ENCODE measurements at places on chromosomes 11 and 22.
A peak's percentile ranks its signal among the peaks of the same experiment; 100 is the strongest.

DNA sequence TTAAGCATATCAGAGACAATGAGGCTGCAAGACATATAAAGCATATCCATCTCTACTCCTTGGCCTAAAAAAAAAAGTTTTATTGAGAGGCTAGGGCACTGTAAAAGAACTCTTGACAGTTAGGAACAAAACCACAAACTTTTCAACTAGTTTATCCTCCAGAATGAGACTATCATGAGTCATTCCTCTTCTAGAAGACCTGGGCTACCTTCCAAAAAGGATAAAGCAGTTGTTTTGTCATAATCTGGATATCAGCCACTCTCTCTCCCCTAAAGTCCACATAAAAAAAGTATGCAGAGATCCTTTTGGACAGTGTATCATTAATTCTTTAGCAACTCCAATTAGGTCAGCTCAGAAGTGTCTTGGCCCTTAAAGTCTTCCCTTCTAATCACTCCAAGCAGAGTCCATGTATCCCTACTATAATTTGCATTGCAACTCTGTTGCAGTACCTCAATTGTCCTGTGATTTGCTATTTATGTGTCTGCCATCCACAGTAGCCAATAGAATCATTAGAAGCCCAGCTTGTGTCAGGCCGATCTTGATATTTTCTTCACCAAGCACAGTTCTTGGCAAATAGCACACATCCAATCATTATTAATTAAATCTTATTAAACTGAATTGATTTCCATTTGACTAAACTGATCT is 10.4 kb downstream of the OR51T1 start:
- DNase-seq = peak; percentile 75

DNA sequence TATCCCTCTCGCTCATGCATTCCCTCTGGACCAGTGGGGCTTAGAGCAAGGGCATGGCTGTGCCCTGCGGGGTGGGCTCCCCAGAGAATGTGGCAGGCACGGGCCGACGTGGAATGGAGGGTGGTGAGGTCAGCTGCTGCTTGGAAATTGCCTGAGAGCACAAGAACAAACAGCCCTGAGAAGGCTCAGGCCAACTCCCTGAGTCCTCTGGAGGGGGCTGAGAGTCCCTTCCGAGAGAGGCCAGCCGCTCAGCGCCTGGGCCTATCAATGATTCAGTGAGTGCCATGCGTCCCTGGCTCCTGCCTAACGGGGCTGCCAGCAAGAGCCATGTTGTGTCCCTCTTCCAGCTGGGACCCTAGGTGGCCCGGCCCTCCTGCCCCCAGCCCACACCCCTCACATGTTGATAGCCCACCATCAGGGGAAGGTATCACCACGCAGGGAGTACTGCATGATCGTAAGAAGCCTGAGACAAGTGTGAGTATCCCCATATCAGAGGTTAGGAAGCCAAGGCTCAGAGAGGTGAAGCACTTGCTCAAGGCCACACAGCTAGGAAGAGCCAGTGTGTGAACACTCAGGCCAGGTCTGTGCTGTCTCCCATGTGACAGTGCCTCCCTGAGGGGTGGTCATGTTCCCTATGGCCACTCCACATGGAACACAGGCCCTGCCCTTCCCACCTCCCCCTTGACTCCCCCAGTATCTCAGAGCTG is 55.8 kb downstream of the NECTIN1 start:
- DNase-seq = no peak

- DNase-seq = peak; percentile 2
These were observed 859 bp upstream of the ACCS start for GRCh38 chr11:44065161-44065661.

DNA sequence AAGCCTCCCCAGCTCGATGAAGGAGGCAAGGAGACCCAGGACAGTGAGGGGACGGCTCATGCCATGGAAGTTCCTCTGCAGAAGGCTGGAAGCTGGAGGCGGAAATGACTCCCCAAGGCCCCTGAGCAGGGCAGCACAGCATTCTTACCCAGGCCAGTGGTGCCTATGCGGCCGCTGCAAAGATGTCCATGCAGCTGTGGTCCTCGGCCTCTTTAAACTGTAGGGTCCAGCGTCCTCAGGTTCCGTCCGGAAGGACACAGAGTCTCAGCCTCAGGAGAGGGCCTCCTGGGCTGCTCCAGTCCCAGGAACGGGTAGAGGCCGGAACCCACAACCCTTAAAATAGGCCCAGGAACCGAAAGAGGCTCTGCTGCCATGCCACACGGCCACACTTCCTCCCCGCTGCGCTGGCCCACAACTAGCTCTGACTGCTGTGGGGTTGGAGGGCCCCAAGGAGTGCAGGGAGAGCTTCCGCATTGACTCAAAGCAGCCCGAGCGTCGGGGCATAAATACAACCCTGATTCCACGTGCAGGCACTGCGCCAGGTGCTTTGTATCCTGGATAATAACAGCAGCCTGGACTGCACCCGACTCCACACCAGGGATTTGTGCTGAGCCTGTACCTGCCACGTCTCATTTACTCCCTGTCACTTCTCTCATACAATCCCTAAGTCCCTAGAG is 5.5 kb downstream of the KIAA0930 start:
- no peak for DNase-seq

DNA sequence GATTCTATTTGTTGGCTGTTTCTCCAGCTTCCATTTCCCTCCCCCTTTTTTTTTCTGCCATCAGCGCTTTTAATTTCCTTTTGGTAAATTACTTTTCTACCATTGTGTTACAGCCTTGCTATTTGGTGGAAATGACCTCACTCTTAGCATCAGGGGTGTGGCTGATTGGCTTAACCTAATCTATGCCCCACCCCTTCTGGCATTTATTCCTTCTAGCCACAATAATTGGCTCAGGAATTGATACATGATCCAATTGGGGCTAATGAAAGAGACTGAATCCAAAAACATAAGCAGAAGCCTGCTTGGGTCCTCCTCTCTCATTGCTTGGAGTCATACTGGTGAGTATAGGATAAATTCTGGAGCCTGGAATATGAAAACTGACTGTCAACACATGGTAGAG is 402.4 kb upstream of the LRRC4C start:
- DNase-seq = no peak

DNA sequence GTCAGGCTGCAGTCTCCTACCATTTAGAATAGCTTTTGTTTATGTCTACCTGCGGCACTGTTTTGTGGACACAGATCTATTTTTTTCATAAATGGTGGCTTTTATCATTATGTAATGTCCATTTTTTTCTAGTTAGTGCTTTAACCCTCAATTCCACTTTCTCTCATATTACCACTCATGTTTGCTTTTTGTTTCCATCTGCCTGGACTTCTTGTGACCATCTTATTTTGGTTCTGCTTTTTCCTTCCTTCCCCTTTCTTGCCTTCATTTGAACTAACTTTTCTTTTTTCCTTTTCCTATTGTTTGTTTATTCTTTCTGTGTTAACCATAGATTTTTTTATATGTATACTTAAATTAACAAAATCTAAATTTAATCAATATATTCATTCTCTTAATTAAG is 98.5 kb upstream of the SLC22A12 start:
- DNase-seq = no peak

GRCh38 chr11:30487200-30487898 is 98.8 kb downstream of the MPPED2 start:
- DNase-seq = peak; percentile 82

GRCh38 chr22:39925909-39926679 is 25.2 kb downstream of the GRAP2 start:
- no peak for DNase-seq

- DNase-seq = peak; percentile 20
These were observed 5.8 kb downstream of the RPS19BP1 start for GRCh38 chr22:39526736-39527171.

DNA sequence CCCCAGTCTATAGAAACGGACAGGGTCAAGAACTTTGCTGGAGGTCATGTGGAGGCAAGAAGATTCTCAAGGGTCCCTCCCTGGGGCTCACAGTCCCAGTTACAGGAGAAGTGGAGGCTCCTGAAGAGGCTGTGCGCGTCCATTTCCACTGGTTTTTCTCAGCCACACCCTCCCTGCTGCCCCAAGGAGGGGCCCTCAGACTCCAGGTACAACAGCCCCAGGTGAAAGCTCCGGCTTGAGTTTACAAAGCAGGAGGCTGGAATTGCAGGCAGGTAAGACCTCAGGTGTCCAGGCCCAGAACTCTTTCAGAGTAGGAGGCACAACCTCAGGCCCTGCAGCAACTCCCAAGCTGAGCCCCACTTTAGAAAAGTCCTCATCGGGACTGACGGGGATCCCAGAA is 3.1 kb downstream of the SHANK2 start:
- no peak for DNase-seq

DNA sequence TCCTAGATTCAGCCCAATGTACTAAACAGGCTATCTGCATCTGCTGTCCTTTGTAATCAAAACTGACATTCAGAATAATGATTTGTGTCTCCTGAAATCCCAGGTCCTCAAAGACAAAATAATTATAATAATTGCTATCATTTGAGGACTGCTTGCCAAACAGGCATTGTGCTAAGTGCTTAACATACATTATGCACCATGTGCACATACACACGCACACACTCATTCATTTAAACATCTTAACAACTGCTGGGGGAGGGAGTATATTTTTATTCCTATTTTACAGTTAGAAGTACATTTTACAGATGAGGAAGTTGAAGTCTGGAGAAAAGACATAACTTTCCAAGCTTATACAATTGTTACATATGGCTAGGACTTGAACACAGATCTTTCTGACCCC is 308.0 kb upstream of the ZC3H12C start:
- DNase-seq = no peak

- no peak for DNase-seq
These were observed 4.3 kb upstream of the MB start for GRCh38 chr22:35621451-35621850.

DNA sequence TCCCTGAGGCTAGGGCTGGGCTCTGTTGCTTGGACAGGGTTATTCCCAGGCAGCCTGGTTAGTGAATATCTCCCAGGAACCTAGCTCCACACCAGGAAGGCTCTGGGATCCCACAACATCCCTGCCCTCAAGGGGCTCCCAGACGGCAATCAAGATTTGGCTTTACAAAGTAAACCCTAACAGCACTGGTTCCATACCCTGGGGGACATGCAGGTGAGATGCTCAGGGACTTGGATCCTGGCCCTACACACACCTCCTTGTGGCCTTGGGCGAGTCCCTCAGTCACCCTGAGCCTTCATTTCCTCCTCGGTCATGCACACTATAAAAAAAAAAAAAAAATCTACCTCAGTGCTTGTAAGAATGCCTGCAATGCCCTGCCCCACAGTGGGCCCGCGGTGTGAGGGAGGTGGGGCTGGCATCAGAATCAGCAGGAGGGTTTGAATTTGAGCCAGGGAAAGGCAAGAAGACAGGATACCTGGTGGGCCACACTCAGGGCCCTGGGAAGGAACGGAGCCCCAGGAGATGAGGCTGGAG is 86.3 kb downstream of the MORC2 start:
- DNase-seq = no peak

DNA sequence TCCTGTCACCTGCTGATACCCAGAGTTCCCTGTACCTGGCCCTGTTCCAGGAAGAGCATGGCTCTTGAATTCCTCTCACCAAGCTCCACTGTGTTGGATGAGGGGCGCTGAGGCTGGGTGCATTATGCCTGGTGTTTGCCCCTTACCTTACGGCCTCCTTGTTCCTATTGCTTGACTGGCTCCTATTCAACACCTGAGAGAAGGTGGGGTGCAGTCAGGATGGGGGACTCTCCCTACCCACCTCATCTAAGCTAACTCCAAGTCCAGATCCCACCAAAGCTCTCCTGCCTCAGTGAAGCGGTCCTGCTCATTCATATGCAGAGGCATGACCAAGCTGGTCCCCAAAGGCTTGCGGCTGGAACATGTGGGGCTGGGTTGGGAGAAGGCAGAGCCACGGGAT is 35.8 kb upstream of the RIC3 start:
- no peak for DNase-seq

DNA sequence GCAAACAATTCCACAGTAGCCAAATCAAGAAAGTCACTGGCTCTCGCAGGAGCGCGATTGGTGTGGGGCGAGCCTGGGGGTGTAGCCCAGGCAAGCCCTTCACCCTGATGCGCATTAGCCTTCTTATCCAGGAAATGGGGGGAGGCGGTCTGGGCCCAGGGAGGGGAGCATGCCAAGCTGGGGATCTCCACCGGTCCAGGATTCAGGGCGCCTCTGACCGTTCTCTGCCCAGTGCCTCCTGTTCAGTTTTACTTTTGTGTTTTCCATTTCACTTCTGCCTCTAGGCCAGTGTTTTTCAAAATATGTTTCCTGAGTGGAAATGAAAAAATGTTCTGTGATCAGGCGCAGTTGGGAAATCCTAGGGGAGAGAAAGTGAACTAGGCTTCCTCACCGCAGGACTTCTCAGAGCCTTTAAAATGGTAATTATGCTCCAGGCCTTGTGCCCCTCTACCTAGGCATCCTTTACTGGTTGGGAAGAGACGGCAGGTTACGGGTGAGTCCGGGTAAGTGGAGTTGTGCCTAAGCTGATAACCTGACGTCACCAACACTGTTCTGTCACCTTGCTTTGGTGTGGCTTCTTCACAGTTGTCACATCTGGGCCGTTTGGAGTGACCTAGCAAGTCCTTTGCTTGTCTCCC is 18.4 kb downstream of the LRP5 start:
- no peak for DNase-seq

DNA sequence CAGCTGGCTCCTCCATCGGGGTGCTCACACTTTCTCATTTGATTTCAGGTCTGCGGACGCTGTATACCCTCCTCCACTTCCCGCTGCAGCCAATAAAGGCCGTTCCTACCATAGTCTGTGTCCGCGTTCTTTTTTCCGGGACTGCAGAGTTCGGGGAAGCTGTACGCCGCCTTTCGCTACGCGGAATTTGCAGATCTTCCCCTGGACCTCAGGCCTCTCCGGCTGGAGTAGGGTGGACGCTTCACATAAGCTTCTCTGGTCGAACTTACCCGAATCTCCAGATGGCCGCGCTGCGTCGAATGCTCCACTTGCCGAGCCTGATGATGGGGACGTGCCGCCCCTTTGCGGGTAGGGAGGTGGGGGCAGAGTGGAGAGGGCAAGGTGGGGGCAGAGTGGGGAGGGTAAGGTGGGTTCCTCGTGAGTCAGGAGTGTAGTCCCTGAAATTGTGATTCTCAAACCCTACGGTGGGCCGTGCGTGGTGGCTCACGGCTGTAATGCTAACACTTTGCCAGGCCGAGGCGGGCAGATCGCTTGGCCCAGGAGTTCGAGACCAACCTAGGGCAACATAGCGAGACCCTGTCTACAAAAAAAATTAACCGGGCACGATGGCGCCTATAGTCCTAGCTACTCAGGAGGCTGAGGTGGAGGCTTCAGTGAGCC is 617 bp downstream of the CSKMT start:
- DNase-seq = no peak

DNA sequence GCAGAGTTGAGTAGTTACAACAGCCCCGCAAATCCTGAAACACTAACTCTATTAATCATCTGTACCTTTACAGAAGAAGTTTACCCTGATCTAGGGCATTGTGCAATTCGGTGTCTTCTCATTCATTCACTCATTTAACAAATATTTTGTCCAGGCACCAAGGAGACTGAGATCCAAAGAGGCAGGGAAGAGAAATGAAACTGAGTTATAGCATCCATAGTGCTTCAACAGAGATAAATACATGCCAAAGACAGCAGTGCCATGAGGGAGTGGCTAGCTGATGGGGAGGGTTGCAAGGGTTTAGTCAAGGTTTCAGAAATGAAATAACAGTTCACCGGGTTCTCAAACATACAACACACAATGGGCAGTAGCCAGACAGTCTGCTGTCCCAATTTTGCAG is 40.2 kb upstream of the MTNR1B start:
- no peak for DNase-seq

GRCh38 chr11:34225091-34225490 is 119.7 kb downstream of the NAT10 start:
- DNase-seq = no peak

- DNase-seq = no peak
These were observed 43.0 kb downstream of the THAP12 start for GRCh38 chr11:76337923-76338322.
